ENCODE measurements at places on chromosomes 7 and 10.

DNA sequence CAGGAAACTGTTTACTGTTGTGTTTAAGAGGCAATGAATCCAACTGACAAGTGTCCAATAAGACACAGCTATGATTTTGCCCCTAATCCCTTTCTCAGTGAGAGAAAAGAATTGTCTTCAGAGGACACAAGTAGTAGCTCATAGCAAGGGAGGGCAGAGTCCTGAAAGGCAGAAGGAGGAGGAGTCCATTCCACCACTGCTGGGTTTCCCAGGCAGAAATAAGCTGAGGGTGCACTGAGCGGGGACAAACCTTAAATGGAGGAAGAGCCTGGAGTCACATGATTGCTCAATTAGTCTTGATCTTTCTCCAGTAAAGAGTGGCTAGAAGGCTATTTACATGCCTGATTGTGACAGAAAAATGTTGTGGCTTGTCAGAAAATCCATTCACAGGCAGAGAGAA lies 573.8 kb downstream of the POM121L12 start:
- no peak for DNase-seq

- peak; percentile 4 for DNase-seq
These were observed 19.3 kb downstream of the MYO1G start for GRCh38 chr7:44959433-44959951.

DNA sequence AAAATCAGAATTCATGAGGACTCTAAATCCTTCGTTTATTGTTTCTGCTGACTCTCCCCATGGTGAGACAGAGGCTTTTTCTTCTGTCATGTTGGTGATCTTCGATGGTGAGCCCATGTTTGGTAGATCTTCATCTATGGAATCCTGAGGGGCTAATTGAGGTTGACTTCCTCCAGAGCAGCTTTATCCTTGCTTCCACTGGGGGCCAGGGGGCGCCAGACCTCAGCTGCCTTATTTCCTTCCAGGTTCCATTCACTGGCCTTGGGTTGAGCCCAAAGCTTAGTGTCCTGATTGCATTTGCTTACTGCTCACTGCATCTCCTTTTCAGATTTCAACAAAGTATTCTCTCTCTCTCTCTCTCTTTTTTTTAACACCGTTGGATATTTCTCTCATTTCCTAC lies 80.7 kb downstream of the GCC1 start:
- DNase-seq, result no peak

DNA sequence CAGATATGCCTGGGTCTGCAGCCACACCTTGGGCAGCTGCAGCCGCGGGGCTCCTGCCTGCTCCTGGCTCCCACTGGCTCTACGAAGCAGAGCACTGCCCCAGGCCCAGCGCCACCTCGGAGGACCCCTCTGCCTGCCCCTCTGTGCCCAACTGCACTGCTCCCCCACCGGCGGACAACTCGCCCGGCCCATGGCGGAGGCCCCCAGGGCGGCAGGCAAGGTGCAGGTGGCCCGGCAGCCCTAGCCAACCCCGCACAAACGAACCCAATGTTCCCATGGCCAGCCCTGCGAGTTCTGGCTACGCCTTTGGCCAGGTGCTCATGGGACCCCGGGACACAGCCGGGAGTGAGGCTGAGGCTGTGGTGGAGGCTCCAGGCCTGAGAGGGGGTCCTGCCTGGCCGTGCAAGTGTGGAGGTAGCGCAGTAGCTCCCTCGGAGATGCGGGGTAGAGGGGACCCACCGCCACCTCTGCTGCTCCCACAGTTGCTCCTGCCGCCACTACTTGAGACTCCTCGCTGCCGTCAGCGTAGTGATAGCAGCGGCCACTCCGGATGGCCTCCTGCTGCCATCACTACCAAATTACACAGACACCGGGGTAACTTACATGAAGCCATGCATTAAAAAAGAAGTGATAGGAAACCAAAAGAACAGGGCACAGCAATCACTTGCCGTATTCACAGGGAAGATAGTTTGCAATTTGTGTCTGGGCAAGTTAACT lies 97.3 kb upstream of the SP4 start:
- no peak for DNase-seq

DNA sequence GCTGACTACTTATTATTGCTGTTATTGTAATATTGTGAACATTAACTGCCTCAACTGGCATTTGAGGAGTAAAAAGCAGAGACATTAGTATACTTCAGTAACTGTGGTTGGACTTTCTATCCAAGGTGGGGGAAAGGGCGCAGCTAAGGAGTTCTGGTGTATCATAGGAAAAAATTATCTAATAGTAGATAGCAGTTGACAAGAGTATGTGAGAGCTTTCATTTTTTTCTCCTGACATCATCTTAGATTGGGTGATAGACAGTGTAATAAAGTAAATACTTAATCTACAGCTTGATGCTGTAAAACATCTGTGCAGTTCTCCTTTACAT lies 68.9 kb downstream of the PHTF2 start:
- peak; percentile 71 for DNase-seq

DNA sequence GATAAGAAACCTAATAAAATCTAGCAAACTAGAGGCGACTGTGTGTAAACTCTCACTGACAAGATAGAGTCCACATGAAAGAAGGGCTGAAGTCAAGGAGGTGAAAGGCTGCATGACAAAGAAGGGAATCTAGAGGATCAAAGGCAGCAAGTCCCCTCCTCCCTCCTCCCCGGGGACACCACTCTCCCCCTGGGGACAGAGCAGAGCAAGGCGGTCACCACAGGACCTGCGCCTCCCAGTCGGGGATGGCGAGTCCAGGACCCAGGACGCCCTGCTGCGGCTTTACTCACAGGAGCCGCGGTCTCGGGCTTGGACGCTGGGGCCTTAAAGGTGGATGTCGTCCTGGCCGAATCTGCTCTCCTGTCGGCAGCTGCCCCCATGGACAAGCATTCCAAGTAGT lies 22.4 kb downstream of the BRI3 start:
- DNase-seq, result no peak

- no peak for DNase-seq
These were observed 624.8 kb upstream of the FZD8 start for GRCh38 chr10:36266923-36267322.

DNA sequence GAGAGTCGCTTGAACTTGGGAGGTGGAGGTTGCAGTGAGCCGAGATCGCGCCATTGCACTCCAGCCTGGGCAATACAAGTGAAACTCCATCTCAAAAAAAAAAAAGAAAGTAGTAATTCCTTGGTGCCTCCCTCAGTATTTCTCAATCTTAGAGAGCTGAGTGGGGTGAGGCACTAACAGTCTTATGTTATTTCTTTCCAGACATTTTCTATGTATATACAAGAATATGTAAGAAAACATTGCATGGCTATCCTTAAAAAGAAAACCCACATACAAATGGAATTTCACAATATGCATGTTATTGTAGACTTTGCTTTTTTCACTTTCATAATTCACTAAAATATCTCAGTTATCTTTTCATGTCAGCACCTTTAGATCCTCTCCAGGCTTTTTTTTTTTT lies 13.6 kb upstream of the SLF2 start:
- DNase-seq, result no peak

DNA sequence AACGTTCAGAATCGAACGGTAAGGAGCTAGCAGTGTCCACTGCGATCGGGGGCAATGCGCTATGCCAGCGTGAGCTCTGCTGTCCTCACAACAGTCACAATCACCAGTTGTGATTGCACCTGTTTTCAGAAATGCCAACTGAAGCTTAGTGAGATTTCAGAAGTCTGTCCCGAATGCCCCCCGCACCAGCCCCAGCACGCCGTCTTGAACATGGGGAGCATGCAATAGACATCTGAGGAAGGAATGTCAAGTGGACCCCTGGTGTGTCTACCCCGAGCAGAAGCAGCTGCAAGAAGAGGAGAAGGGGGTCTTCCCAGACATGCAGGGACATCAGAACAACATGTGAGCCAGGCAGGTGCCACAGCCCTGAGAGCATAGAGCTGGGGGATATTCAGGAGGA lies 125.7 kb upstream of the CHST15 start:
- no peak for DNase-seq

GRCh38 chr7:115995701-115996100 lies 34.9 kb downstream of the TFEC start:
- DNase-seq, result no peak

DNA sequence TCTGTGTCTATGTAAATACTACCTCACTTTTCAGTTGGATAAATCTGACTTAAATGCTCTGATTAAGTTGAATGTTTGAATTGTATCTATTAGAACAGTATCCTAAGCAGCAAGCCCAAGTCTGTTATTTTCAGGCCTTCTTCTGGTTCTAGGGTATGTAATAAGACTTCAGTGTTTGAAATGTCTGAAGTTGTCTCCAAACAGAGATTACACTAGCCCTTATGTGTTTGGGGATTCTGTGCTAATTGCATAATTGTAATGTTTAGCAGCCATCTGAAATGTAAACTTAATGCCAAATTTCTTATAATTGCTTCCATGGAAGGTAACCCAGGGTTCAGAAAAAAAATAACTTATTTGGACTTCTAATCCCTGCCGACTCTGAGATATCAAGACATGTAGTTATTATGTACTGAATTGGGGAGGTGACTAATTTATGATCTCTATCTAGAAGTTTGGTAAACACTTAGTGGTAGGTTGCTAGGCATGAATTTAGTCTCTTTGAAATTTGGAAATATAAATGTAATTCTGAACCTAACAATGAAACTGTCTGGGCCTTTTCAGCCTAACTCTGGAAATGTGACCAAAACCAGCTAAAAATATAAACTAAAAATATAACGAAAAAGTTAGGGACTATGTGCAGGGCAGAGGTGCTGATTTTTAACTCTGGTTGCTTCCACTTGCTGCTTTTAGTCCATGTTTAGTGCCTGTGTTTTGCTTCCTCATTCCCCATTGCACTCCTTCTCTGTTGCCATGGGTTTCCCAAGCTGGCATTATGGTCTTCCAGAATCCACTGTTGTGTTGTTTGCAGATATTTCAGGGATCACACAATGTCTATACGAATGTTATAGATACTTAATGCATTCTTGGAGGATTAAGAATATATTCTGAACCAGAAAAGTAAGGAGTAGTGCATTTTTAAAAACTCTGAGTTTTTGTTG lies 54.8 kb downstream of the MCU start:
- no peak for DNase-seq

GRCh38 chr7:95476904-95477594 lies 8.7 kb upstream of the ASB4 start:
- peak; percentile 59 for DNase-seq

GRCh38 chr7:130971297-130971696 lies 237.3 kb upstream of the KLF14 start:
- no peak for DNase-seq

- peak; percentile 0 for DNase-seq
These were observed 1156.0 kb upstream of the LRRTM3 start for GRCh38 chr10:65769828-65770227.

DNA sequence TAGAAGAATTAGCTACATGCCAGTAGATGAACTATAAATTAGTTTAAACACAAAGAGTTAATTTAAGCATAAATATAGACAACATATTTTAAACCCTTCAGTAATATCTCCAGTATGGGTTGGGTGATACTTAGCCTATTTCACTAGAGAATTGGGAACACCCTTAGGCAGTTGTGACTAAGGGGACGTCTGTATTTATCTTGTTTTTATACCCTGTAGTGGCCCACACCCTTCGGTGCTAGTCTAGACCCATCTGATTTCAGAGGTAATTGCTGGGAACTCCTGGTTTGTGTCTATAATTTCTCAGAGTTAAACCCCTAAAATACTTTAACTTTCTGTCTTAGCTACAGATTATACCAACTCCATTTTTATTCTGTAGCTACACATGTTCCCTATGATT lies 11.5 kb upstream of the STEAP4 start:
- DNase-seq, result no peak

DNA sequence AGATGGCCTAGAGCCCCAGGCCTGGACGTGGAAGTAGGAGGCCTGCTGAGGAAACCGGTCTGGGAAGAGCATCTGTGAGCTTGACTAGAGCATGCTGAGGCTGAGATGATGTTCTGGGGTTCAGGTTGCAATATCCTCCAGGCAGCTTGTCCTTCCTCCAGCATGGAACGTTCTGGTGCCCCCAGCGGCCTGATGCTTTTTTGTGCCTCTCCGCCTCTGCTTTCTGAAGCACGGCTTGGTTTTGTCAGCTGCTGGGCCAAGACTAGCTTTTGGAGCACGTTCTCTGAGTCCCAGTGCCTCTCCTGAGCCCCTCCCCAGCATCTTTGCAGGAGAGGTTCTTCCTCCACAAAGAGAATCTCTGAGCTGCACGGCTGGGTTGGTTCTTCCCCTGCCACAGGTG lies 682.0 kb upstream of the FOXK1 start:
- DNase-seq, result no peak

- DNase-seq, result no peak
These were observed 24.4 kb downstream of the GLI3 start for GRCh38 chr7:42212541-42213090.

GRCh38 chr7:18425227-18425626 lies 70.3 kb upstream of the HDAC9 start:
- DNase-seq, result no peak

- no peak for DNase-seq
These were observed 222.8 kb downstream of the THSD7A start for GRCh38 chr7:11609096-11609670.

- DNase-seq, result no peak
These were observed 3.4 kb upstream of the MNX1 start for GRCh38 chr7:157013602-157014549.

- DNase-seq, result peak; percentile 91
These were observed 1.2 kb upstream of the SMNDC1 start for GRCh38 chr10:110305767-110306451.

GRCh38 chr10:125781374-125781773 lies 5.8 kb upstream of the MMP21 start:
- DNase-seq, result no peak

DNA sequence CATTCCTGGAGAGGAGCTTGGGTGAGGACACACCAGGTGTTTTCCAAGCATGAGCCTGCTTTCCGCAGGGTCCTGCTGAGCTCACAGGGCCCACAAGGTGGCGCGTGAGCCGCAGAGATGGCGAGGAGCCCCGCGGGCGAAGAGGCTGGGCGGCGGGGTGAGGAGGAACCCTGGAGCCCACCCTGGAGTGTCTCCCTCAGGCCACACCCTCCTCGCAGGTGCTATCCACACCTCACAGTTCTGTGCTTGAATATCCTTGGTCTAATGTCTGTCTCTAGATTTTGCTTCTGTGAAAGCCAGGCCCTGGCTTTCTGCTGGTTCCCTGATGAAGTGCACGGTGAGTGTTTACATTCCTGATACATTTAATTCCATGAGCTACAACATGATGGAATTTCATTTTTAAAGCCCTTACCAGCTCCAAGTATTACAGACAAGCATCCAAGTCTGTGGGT lies 433.6 kb downstream of the ACTR3B start:
- no peak for DNase-seq

- peak; percentile 69 for DNase-seq
These were observed 56.8 kb upstream of the CD36 start for GRCh38 chr7:80581486-80582260.

DNA sequence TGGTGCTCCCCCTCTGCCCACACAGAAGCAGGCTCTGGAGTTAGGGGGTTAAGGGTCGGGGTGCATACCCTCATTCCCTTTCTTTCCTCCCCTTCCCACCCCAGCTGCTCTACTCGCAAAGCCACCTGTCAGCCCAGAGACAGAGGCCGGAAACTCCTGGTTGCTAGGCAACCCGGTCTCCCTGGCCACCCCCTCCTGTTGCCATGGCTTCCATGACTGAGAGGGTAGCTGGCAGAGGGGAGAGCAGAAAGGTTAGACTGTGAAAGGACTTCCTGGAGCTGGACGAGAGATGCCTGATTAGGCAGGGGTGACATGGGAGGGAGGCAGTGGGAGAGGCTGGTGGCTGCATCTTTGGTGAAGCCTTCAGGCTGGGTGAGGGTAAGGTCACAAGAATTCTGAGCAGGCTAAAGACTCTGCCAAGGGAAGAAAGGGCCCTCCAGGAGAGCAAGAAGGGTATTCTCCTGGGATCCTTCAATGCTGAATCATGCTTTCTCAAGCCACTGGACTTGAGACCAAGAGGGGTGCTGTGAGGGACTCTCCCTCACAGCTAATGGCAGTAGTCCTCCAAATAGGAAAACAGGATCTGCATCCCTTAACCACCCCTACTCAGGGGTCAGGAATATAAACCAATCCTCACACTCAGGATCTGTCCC lies 5.4 kb downstream of the PSD start:
- DNase-seq, result no peak
